ENCODE measurements at places on chromosomes 11 and 22. TPM values are rescaled to one million over a fixed set of nuclear protein-coding genes. Genes with fewer than 3 reads are reported as not detected.

Gene UBASH3B
- total RNA-seq, result 3.5 TPM

Gene TRMT2A
- 24.5 TPM for total RNA-seq

Gene B3GAT1
- 0.16 TPM for total RNA-seq

Gene HDHD5
- 58.9 TPM for total RNA-seq

Gene FOLR2
- 33.1 TPM for total RNA-seq

Gene BTBD10
- total RNA-seq, result 19.3 TPM

Gene CRYBA4
- not detected for total RNA-seq

Gene APOL5
- total RNA-seq, result not detected

Gene KCNQ1
- total RNA-seq, result 40.0 TPM

Gene NLRP14
- not detected for total RNA-seq

Gene YPEL4
- 0.51 TPM for total RNA-seq

Gene ACTN3
- not detected for total RNA-seq

Gene LIMK2
- total RNA-seq, result 11.6 TPM

- DNase-seq, result no peak
These were observed 31.4 kb upstream of the TTC12 start for GRCh38 chr11:113282898-113283437.

- DNase-seq, result no peak
These were observed 30.1 kb downstream of the ARHGAP8 start for GRCh38 chr22:44782363-44782963.

DNA sequence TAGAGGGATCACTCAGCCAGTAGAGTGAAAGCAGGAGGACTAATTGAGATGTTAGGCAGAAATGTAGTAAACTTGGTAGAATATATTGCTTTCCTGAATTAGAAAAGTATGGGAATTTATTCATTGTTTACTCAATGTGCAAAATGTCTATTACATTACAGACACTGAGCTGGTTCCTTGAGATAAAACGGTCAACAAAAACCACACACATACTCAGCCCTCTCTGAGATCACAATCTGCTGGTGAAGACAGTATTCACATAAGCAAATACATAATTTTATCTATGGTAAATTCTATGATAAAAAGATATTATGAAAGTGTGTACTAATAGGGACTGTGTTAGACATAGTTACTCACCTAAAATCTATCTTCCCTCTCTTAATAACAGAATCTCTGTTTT, 833.5 kb downstream of the KCNA4 start:
- DNase-seq, result no peak

GRCh38 chr22:50526108-50526833, 873 bp upstream of the SCO2 start:
- peak; percentile 92 for DNase-seq

DNA sequence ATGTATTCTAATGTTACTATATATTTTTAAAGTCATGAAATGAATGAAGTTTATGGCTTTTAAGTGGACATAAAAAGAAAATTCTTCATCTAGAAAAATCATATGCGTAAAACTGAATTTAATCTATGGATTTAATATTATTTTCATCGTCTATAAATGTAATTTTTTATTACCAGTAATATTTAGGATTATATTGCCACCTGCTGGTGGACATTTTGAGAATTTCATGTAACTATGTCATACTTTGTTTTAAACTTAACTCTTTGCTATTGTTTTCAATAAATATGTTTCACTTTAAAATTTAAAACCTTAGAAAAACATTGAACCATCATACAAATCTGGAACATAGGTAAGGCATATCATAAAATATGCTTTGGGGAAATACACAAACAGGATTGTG, 66.5 kb upstream of the CEP126 start:
- DNase-seq, result no peak

- DNase-seq, result no peak
These were observed 30.8 kb upstream of the SORL1 start for GRCh38 chr11:121421149-121421901.

GRCh38 chr11:64590763-64591221, at the start of gene SLC22A12:
TSS of gene SLC22A12 (plus strand) at chr11:64591220. CDS start at chr11:64591557, 337 bp downstream.
- DNase-seq, result peak; percentile 47

GRCh38 chr11:44578279-44578678, 12.8 kb downstream of the CD82 start:
- no peak for DNase-seq

DNA sequence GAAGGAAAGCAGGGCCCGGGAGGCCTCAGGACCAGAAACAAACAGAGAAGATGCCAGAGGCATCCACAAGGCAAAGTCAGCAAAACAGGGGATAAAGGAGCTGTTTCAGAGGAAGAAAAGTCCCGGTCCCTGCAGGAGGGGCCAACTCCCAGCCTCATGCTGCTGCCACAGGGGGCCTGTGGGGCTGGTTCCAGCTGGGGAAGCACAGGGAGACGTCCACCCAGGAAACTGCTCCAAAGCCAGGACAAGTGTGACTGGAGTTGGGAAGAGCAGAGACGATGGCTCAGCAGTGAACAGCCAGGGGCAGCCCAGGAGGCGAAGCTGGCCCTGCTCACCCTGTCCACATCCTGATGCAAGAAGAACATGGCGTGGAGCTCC, 454.4 kb downstream of the BRD1 start:
- DNase-seq, result no peak

GRCh38 chr22:44449061-44449682, 48.9 kb downstream of the RTL6 start:
- no peak for DNase-seq

DNA sequence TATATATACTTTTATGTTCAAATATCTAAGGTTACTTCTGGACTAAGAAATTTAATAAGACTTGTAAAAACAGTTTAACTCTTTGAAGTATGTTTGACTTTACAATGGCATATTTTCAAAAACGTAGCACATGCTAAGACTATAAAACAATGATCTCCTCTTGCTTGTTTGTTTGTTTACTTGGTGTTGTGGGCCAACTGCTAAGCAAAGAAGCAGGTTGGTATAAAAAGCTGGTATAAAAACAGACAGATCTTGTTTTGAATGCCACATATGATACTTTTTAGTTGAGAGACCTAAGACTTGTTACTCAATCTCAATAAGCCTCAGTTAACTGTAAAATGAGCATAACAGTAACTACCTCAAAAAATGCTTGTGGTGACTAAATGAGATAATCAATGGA, 1206.3 kb downstream of the LRRC4C start:
- no peak for DNase-seq

GRCh38 chr22:24429411-24430365, 2.3 kb downstream of the ADORA2A start:
- DNase-seq, result no peak

DNA sequence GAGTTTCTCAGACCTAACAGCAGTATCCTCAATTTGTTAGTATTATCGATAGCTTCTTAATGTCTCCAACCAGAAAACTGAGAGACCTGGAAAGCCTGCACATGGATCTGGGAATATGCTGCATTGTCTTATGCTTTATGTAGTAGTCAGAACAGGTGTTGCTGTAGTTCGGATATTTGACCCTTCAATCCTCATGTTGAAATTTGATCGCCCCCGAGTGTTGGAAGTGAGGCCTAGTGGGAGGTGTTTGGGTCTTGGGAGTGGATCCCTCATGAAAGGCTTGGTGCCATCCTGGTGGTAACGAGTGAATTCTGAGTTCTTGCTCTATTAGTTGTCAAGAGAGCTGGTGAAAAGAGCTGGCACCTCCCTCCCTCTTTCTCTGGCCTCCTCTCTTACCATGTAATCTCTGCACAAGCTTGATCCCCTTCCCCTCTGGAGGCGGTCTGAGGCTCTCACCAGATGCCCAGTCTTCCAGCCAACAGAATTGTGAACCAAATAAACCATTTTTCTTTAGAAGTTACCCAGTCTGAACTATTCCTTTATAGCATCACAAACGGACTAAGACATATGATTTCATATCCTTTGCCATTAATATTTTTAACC, 227.1 kb downstream of the DDX10 start:
- no peak for DNase-seq

- no peak for DNase-seq
These were observed 10.1 kb upstream of the MPZL2 start for GRCh38 chr11:118274186-118274585.

DNA sequence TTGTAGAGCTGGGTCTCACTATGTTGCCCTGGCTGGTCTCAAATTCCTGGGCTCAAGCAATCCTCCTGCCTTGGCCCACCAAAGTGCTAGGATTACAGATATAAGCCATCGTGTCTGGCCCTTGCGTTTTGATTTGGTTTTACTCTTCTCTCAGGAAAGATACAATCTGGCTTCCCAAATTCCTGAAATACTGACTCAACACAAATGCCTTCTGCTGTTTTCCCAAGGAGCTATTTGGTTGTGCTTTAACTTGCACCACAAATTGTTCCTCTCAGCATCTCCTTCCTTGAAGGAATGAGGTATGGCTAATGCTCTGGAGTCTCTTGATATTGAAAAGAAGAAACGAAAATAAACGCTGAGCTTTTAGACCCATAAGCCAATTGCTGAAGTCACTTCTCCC, 110.0 kb upstream of the PAX6 start:
- no peak for DNase-seq

GRCh38 chr22:32870474-32870873, 69.0 kb downstream of the TIMP3 start:
- no peak for DNase-seq

DNA sequence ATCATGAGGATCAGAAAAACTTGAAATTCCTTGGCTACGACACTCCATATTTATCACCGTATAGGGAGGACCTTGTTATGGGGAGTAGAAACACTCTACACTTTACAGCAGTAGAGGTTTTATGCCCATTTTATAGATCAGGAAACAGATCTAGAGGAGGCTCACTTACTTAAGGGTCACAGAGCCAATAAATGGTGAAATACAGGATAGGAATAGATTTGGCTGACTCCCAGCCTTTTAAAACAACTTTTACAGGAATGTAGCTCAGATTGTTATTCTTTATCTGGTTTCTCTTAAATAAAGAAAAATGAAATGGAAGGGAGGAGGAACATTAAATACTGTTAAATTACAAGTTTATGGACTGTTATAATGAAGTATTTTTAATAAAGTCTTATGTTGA, 14.8 kb downstream of the FBXO7 start:
- no peak for DNase-seq

DNA sequence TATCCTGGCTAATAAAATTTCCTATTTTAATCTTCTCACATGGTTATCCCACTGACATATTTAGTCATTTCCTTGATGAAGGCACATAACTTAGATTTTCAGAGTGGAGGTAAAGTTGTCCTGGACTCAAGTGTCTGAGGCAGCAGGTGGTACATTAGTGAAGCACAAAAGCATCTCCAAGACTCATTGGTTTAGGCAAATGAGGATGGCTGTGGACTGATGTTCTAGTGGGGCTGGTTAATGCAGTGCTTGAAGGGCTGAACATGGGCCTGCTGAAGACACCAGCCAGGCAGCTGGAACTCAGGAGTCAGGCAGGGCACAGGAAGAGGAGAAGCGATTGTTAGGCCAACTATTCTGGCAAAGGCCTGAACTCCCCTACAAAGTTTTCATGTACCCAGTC, 76.3 kb upstream of the SESN3 start:
- no peak for DNase-seq

DNA sequence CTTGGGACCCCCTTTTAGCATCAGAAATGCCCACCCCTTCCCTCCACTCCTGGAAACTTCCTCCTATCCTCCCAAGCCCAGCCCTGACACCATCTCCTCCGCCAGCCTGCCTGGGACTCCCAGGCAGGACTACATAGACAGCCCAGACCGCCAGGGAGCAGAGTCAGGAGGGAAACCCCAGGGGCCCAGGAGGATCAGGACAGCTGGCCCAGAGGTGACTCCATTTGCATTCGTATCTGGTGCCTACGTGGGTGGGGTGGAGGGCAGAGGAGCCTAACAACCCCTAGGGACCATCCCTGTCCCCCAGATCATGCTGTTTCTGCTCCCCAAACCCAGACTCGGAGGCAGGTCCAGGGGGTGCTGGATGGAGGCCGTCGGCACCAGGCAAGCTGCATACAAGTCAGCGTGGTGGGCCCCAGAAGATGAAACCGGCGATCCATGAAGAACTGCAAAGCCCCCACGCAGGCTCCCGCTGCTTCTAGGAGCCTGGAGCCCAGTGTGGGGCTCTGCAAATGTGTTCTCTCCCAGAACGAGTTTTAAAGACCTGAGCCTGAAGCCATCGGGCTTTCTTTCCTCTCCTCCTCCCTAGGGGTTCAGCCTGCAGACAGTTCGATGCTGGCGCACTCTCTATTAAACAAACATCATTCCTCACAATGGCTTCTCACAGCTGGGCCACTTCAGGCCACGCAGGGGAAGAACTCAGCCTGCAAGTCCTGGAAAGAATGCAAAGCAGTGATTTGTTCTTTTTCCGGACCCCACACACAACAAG, 1506.8 kb downstream of the BRD1 start:
- no peak for DNase-seq

DNA sequence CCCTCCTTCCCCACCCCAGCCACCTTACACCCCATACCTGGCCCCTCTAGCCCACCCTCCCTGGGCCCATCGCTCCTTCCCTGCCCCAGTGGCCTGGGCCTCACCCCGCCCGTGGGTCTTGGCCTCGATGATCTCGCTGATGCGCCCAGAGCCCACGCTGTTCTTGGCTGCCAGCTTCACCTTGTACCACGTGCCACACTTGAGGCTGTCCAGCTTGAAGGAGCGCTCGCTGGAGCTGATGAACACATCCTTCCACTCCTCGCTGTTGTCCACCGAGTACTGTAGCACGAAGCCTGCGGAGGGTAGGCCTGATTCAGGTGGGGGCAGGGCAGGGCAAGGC, 110.1 kb downstream of the CEP164 start:
- DNase-seq, result no peak

- DNase-seq, result peak; percentile 42
These were observed 13.9 kb downstream of the LRRC32 start for GRCh38 chr11:76656571-76657081.

DNA sequence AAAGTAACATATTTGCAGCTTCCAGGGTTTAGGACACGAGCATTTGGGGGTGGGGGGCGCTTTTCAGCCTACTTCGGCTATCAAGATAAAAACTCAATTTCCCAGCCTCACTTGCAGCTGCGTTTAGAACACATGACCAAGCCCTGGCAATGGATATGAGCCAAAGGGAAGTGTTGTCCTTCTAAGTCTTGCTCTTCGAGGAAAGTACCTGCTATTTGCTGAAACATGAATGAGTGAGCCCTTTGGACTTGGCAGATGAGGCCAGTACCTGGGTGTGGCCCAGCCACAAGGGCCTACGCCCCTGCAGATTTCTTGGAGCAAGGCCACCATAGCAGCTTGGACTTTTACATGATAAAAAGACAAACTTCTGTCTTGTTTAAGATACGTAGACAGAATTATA, 60.2 kb upstream of the SORL1 start:
- no peak for DNase-seq

Measured in Right ventricle myocardium inferior (tissue), 1 donor.